ENCODE measurements at places on chromosomes 1 and 21.

DNA sequence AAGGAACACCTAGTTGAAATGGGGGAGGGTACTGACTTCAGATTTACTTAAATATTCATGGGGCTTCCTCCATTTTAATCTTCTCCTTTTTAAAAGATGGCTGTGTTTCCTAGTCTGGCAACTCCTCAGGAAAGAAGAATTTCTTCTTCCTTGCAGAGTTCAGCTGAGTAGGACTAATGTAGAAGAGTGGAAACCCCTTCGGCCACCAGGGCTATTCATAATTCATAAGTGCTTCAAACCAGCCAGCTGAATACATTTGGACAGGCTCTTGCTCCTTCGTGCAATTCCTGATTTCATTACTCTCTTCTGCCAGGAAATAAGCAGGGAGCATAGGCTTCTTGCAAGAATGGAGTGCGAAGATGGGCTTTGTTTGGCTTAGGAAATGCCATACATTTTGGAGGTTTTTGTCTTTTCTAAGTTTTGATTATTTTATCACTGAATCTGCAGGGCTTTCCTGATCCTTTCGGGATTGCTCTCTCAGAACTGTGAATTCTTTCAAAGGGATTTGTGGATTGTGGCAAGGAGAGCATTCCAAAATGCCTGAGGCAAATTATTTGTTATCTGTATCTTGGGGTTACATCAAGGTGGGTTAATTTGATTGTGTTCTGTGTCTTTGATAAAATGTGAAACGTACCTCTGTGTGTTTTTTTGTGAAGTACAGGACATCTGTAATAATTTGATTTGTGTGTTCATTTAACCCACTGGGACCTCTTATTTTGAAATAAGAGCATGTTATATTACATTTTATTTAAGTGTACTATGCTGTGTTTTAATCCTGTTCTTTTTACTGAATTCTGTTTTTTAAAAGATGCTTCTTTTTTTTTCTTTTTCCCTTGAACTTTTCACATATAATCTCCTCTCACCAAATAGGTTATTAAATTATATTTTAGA is 179.4 kb upstream of the SGIP1 start:
- no peak for DNase-seq

DNA sequence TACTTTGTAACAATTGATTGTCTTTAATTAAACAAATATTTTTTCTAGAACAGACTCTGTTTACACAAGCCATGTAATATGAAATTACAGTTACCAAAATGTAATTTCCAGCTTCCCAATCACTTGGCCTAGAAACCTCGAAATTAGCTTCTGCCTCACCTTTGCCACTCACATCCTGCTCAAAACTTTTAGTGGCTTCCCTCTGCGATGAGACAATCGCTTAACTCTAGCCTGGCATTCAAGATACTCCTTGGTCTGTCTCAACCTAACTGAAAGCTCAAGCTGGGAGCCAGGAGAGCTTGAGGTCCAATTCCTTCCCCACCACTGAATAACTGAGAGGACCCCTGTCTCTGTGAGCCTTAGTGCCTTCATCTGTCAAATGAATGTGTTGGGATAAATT is 42.8 kb downstream of the GFI1 start:
- no peak for DNase-seq

GRCh38 chr1:172117800-172118199 is 276.5 kb downstream of the DNM3 start:
- no peak for DNase-seq

DNA sequence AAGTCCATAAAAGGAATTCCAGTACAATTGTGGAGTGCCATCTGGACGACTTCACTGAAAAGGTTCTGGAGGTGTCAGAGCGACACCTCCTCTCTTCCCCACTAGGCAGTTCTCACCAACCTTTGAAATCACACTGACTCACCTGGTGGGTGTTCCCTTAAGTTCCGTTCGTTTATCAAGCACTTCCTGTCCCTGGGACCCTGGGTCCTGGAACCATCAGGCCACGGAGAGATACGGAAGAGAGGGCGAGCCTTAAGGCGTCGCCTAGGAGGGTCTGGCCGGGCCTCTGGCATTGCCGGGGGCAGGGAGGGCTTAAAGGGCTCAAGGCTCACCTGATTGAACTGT is 317 bp downstream of the SPAG17 start:
- DNase-seq, result no peak

DNA sequence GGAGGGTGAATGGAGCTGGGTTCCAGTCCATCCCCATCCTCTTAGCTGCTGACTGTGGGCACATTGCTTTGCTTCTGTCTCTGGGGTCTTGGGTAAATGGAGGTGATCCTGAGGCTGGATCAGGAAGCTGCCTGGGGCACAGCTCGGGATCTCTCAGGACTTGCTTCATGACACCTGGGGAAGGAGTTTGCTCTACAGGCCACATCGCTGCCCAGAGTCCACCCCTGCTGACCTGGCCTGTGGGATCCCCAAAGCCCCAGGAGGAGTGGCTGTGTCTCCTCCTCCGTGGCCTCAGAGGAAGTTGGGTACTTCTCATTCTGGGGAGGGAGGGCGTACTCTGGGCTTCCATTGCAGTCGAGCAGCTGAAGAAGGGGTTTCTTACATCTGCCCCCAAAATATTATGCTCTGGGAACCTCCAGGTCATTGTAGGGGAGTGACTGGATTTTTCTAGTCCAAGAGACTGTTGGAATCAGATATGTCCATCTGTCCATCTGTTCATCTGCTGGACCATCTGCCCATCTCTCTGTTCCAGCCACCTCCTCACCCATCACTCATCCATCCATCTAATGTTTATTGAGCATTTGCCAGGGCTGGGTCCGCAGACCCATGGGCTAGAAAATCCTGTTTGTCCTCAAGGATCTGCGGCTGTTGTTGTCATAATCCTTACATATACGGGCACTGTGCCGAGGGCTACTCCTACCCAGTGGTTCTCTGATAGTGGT is 45.9 kb downstream of the ARHGEF10L start:
- no peak for DNase-seq

DNA sequence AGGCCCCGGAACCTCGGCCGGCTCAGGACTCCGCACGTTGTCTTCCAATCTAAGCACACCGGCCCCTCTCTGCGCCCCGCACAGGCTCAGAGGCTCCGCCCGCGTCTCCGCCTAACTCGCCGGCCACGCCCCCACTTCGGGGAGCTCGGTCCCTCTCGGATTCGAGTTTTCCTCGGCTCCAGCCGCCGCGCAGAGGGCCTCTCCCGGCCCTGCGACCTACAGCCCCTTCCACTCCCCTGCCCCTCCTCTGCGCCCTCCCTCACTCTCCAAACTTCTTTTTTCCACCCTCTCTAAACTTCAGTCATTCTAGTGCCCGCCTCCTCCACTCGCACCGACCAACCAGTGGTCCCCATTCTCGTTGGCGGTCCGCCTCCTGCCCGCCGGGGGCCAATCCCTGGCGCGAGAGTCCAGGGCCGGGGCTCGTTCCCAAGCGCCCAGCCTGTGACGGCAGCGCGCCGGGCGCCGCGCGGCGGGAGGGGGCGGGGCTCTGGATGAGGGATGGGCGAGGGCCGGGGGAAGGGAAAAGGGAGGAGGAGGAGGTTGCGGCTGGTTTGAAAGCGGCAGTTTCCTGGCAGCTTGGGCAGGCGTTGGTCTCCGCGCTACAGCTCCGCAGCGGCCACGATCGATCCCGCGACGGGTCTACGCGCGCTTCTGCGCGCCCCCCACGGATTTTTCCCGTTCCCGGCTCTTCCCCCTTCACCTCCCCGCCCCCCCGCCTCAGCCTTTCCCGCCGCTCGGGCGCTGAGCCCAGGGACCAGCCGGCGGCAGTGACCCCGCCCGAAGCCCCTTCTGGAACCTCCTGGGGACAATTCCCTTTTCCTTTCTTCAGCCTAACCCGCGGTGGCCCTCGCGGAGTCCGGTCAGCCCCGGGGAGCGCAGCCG is at the start of gene MAGI3:
TSS of gene MAGI3 (plus strand) at position 563 of the 882 bp plus-strand sequence. CDS start 519 bp downstream, outside the sequence.
- DNase-seq, result peak; percentile 97

DNA sequence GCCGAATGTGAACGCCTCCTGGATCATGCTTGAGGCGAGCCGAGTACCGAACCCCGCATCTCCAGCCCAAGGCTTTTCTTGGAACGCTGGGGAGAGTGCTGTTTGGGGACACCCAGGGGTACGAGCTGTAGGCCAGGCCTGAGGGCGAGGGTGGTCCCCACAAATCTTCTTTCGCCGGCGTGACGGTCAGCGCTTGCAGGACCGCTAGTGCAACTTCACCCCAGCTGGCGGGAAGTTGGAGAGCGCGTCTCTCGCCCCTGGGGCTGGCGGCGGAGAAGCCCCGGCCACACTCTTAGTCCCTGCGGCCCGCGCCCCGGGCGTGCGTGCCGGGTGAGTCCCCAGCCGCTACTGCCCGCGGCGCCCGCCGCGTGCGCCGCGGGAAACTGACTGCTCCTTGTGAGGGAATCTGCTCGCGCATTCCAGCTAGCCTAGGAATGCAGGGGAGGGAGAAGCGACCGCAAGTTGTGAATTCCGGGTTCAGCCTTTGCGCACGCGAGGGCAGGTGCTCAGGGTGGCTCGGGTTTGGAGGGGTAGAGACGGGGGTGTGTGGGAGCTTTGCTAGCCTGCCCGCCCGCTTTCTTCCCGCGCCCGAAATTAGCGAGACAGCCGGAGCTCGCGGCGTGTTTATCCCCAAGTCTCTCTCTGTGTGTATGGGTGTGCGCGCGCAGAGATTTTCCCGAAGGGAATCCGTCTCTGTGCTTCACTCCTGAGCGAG is 884 bp downstream of the LHX4 start:
- peak; percentile 52 for DNase-seq

DNA sequence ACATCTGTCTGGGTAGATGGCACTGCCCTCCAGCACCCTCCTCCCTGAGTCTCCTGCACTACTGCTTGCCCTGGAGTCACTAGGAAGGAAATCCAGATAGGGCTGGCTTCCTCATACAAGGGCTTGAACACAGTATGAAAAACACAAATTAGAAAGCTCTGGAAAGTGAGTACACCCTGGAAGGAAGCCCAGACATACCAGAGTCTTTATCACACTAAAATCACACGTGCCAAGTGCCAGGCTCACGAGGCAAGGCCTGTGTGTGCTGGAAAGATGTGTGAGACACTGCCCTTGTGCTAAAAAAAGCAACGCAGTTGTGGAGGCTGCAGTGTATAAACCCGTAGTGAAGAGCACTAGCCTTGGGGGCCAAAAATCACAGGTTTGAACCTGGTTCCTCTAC is 28.3 kb upstream of the S100A7 start:
- no peak for DNase-seq

DNA sequence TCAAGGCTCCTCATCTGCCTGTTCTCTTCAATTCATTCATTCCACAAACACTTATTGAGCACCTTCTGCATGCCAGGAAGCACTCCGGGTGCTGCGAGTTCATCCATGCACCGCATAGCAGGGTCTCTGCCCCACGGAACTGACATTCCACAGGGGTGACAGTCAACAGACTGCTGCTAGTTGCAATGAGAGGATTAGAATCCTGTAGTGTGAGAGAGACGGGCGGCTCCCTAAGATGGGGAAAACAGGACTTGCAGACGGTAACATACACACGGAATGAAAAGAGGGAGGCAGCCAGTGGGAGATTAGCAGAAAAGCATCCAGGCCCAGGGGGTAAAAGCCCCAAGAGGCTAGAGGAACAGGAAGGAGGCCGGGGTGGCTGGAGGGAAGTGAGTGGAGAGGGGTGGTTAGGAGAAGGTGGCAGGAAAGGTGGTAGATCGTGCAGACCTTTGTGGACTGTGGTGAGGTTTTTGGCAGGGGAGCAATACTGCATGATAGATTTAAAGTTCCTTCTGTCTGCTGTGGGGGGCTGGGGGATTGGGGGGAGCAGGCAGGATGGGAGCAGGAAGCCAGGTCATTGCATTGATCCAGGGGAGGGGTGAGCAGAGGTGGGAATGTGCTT is 6.6 kb downstream of the TNFRSF8 start:
- no peak for DNase-seq

- no peak for DNase-seq
Observed at GRCh38 chr1:64851664-64852063, 106.8 kb downstream of the RAVER2 start.

DNA sequence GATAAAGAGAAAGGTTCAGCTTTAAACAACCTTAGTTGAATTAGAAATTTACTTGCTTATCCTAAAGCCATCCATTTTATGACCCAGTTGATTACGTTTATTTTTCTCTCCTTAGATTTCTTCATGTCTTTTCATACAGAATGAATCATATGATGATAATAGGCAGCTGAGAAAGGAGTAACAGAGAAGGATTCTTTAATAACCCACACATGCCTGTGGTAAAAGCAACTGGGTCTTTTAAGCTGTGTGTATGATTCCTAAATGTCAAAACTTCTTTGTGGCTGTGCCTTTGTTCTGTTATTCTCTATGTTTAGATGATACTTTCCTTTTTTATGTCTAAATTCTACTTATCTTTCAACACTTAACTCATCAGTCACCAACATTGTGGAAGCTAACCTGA is 626.5 kb downstream of the NCAM2 start:
- DNase-seq, result no peak
